ENCODE measurements at places on chromosomes 4 and X.

GRCh38 chr4:35559559-35560365 is 684.6 kb downstream of the ARAP2 start:
- no peak for DNase-seq

DNA sequence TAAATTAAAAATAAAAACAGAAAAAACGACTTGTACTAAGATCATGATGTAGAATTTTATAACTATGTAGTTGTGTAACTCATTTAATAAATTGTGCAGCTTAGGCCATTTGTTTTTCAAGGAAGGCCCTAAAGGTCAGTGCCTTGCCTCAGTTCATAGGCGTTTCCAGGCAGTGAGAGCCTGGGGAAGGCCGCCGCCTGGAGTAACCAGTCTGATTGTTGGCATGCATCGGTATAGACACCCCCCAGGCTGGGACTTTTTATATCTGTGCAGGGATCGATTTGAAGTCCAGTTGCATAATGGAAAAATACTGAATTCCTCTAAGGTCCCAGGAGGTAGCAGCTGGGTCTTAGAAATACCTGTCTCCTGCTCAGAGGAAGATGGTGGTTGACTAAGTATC is 77.2 kb downstream of the TMEM131L start:
- no peak for DNase-seq

DNA sequence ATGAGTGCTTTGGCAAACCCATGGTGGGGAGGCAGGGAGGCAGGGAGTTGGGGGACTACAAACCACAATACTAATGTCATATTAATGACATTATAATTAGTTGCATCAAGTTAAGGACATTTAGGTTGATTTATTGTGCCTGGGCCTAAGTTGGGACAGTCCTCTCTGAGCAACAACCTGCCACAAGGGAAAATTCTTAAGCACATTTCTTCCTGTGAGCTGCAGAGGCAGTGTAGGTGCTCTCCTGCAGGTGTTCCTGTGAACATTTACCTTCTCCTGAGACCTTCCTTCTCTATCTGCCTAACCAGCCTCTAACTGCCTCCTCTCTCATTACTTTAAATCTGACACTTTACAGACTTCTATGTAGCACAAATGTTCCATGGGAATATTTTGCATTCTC is 1830.0 kb upstream of the AGA start:
- no peak for DNase-seq

DNA sequence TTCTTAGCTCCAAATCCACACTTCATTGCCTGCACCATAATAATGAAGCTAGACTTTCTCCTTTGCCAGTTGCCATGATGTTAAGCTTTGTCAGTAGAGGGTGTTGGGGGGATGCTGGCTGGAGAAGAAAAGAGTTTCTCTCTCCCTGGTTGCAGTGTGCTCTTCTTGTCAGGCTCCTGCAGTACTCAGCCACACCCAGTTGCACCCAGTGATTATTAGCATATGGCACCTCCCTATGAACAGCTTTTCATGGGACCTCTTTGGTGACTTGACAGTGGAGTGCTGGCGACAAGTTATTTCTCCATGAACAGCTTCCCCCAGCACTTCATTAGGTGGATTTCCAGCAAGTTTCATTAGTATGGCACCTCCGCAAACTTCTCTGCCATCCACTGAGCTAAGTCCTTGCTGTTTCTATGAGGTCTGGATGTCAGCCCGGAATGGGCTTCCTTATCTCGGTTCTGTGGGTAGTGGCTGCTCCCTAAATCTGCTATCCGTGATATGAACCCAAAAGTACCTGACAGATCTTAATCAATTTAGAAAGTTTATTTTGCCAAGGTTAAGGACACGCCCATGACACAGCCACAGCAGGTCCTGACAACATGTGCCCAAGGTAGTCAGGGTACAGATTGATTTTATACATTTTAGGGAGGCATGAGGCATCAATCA is 18.8 kb upstream of the OTUD4 start:
- no peak for DNase-seq

DNA sequence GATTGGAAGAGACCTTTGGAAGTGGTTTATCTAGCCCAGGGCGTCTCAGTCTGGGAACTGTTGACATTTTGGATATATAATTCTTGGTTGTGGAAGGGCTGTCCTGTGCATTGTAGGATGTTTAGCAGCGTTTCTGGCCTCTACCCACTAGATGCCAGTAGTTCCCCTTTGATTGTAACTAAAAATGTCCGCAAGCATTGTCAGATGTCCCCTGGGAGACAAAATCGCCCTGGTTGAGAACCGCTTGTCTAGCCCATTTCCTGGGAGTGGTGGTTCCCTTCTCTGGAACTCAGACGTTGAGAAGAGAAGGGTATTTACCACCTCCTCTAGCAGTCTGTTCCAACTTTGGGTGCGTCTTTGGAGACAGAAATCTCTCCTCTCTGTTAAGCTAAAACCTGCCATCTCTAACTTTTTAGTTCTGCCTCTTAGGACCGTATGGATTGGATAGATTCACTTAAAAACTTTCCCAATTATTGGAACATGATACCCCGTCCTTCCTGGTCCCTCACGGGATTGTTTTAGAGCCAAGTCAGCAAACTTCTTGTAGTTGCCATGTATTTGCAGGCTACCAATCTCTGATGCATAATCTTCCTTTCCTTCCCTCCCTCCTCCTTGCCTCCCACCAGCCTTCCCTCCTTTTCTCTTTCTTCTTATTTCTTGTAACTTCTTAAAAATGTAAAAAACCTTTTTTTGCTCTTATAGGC is 13.9 kb downstream of the TMEM165 start:
- no peak for DNase-seq

- no peak for DNase-seq
Measured at GRCh38 chr4:73902038-73902637, 32.9 kb downstream of the CXCL1 start.

DNA sequence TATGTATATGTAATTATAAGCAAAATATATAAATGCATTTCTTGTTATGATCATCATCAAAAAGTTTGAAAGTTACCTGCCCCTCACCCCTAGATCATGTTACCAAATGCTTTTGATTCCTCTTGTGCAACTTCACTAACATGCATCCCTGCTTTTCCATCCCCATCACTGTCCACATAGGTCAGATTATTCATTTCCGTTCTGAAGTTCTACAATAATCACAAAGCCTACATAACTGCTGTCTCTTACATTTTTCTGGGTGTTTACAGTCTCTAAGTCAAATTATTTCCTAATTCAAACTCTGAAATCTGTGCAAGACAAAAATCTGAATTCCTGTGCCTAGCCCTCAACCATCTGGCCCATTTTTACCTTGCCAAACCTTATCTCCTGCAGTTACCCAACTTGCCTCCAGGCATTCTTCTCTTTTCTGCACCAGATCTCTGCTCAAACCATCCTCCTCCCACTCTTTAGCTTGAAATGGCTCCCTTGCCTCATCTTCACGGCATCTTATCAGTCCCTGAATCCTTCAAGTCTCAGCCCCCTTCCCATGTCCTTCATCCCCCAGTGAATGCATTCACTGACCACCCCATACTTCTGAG is 42.4 kb upstream of the SLC39A8 start:
- no peak for DNase-seq

DNA sequence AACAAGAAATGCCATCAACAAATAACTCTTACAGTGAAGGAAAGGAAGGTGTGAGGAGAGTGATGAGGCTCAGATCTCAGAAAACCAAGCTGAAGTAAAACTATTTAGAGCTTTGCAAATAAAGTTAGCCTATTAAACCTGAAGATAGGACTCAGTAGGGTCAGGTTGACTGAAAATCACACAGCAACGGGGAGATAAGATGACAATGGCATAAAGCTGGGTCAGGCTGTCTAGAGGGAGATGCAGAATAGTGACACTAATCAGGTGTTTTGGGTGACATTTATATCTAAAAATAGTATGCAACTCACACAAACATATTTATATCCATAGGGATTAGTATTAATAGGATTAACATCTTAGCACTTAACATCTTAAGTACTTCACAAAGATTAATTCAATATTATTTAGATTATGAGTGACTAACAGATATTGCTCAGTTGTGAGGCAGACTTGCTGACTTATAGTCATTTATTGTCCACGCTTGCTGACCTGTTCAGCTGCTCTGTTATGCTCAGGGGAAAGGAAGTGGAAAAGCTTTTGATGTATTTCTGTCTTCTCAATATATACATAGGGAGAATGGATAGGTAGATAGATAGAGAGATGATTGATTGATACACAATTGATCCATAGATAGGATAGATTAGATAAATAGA is 130.7 kb upstream of the GUCY1A1 start:
- no peak for DNase-seq

GRCh38 chr4:166198041-166198440 is 325.0 kb downstream of the TLL1 start:
- no peak for DNase-seq

DNA sequence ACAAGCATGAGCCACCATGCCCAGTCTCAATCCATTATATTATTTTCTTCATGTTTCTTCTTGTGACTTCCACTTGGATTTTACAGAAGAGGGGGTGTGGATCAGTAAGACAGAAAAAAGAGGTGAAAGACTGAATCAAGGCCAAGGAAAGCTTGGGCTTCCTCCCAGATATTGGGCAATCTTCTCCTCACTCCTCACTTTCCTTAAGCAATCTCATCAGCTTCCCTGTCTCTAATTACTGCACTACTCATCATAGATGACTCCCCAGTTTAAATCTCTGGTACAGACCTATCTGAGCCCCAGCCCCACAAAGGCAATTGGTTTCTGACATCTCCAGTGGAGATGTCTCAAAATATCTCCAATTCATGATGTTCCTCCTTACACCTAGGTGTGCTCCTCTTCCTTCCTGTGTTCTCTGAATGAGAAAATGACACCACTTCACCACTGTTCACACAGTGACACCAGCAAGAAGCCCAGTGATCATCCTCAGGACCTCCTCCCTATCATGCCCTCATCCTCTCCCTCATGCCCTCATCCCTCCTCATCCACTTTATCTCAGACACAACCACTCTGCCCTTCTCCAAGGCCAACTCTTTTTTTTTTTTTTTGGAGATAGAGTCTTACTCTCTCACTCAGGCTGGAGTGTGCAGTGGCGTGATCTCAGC is 44.8 kb upstream of the HERC6 start:
- no peak for DNase-seq

- DNase-seq, result no peak
Measured at GRCh38 chr4:75158451-75158850, 225.5 kb downstream of the PARM1 start.

DNA sequence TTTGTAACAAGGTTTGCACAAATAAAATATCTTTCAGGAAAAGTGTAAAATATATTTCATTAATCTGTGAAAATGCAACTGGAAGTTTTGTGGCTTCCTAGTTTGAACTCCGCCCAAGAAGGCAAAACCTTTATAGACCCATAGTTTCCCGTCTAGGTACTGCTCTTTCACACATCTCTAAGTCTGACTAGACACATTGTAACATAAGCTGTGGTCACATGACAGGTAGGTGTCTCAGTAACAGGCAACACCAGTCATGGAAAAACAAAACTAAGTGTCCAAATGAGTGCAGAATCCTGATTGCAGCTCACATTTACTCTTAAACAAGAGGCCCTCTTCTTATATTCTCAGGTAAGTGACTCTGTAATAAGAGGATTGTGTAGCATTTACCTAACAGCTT is 55.6 kb downstream of the SNCA start:
- DNase-seq, result no peak

DNA sequence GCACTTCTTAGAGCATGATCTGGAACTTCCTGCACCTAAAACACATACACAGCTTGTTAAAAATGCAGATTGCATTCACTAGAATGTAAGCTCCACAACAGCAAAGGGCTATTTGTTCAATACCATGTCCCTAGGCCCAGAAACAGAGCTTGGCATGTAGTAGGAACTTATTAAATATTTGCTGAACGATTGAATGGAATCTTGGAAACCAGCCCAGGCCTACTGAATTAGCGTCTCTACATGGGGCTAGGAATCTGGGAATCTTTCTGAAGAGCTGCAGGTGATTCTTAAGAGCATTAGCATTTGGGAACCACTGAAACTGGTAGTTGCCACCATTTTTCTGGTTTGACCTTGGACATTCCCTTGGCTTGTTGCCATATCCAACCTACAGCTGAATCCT is 234.1 kb downstream of the STIM2 start:
- no peak for DNase-seq

DNA sequence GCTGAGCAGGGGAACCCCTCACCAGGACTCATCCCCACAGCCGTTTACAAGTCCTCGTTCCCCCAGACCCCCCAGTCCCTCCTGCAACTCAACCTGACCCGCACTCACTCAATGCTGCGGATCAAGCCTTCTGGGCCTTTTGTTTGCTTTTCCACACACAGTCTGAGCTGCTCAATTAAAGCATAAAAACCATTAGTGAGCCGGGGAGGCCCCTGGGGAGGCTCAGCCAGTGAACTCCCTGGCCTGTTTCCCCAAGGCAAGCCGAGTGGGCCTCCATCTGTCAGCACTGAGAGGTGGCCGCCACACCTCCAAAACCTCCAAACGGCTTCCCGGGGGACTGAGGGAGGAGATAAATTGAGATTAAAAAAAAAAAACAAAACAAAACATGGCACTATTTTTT is 158.5 kb downstream of the SHOX start:
- no peak for DNase-seq

DNA sequence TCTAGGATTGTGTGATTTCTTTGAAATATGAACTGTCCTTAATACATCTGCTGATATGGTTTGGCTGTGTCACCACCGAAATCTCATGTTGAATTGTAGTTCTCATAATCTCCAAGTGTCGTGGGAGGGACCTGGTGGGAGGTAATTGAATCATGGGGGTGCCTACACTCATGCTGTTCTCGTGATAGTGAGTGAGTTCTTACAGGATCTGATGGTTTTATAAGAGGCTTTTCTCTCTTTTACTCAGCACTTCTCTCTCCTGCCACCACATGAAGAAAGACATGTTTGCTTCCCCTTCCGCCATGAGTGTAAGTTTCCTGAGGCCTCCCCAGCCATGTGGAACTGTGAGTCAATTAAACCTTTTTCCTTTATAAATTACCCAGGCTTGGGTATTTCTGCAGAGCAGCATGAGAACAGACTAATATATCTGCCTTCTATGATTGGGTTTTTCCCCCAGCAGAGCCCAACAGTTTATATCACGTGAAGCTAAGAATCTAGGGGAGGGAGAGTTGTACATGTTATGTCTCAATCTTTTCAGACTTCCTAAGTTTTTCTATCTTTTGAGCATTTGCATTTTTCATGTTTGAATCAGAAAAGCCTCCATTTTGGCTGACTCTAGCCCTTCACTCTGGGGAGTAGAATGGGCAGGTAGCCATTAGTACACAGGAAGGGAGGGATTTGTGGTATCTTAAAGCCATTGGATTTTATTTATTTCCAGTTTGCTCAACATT is 58.9 kb downstream of the PLAC1 start:
- no peak for DNase-seq

GRCh38 chr4:48153791-48154550 is 19.9 kb upstream of the TXK start:
- DNase-seq, result no peak

DNA sequence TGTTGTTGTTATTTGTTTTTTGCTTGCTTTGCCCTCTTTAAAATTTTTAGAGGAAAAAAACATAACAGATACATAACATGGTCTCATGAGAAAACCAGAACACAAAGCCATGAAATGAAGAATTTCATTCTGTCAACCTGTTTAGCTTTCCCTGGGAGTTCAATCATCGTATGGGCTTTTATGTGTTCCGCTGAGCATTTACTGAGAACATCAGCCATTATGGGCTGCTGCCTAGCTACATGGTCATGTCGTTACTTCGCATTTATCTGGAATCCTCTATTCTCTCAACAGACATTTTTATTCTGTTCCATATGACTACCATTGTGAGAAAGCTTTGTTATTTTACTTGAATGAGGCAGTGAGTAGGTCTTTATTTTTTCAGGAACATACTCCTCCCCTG is 51.4 kb downstream of the NDST3 start:
- no peak for DNase-seq
